ENCODE measurements at places on chromosomes 7 and 10.

- no peak for DNase-seq
Observed at GRCh38 chr7:29956487-29956836, 33.1 kb downstream of the SCRN1 start.

- no peak for DNase-seq
Observed at GRCh38 chr10:44792119-44792775, 118.9 kb upstream of the TMEM72 start.

DNA sequence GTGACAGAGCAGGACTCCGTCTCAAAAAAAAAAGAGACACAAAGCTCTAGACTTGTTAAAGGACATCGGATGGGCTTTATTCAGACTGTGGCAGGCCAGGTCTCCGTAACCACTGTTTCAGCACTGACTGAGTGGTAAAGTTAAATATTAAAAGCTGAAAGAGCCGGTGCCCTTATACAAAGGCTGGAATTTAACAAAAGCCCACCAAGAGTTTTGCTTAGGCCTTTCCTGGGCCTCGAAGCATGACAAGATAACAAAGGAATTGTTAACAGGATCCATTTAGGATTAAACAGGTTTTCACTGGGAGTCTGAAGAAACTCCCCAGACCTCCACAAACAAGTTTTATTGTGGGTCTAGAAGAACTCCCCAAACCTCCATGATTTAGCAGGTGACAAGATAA, 727.8 kb downstream of the TYW1 start:
- no peak for DNase-seq

DNA sequence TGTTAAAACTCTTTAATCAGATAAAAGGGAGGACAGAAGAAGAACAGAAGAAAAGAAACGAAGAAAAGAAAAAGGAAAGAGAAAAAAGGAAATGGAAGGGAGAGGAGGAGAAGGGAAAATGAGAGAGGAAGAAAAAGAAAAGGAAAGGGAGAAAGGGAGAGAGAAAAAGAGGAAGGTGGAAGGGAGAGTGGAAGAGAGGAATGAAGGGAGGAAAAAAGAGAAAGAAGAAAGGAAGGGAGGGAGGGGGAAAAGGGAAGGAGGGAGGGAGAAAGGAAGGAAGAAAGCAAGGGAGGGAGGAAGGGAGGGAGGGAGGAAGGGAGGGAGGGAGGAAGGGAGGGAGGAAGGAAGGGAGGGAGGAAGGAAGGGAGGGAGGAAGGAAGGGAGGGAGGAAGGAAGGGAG, 305.7 kb downstream of the CALN1 start:
- DNase-seq: no peak

DNA sequence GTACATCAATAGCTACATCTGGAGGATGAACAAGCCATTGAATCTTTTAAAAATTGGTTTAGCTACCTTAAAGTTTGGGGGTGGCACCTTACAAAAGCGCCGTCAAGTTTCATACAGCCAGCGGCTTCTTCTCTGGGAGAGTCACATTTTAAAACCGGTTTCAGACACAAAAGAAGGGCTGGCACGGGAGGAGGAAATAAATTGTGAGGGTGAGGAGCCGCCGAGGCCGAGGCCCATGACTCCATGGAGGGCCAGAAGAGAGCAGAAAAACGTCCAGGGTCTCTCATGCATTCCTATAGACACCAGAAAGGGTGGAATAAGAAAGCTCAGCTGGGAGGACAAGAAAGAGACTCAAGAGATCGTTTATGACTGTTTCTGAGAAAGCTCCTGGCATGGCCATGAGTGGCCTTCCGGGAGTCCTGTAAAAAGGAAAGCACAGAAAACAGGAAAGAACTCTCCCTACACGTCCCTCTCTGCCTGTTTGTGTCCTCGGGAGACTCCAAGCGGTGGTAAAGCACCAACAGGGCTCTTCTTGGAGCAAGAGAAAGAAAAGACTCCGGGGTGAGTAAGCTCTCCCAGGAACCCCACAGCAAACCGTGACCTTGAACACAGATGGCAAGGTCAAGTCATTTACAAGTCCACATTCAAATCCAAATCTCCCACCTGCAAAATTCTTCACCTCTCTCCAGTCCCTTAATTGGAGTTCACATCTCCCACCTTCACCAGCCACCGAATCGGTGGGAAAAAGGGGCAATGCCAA, 1.8 kb downstream of the FRAT2 start:
- no peak for DNase-seq

GRCh38 chr10:60649485-60650377, 128.5 kb upstream of the CDK1 start:
- no peak for DNase-seq

- no peak for DNase-seq
Observed at GRCh38 chr10:48366261-48366660, 59.8 kb downstream of the MAPK8 start.

GRCh38 chr10:120493411-120494312, 36.6 kb downstream of the PLPP4 start:
- no peak for DNase-seq

GRCh38 chr7:26293569-26294308, 2.1 kb downstream of the SNX10 start:
- DNase-seq: peak; percentile 45

- DNase-seq: no peak
Observed at GRCh38 chr10:94116848-94117247, 123.1 kb downstream of the PLCE1 start.

DNA sequence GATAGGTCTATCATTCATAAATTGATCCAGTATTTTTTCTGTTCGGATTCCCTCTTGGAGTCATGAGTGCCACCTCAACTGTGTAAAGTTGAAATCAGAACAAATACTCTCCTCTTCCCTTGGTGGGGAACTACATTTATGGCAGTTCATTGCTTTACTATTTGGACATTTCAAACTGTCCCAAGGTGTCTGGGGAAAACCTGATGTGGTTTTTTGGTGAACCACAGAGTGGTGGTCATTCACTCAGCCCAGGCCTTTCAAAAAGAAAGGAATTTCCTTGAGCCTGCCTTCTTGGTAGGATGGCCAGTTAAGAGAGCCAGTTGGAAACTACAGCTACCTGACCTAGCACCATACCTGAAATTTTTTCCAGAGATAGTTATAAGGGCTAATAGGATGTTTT, 59.0 kb downstream of the ABCB1 start:
- DNase-seq: no peak

DNA sequence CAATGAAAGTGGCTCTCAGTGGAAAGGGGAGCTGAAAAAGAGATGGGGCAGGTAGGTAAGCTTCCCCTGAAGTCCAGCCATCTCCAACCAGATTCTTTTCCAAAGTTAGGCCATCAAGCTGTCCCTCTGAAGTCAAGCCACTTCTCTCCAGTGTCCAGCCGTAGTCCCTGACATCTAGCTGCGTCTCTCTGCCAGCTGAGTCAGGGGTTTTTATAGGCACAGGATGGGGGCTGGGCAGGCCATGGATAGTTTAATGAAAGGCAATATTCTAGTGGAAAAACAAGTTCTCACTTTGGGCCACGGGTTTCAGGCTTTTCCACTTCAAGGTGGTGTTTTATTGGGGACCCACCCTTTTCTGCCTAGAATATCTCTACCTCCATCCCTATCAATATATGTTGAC, 36.8 kb downstream of the AVL9 start:
- DNase-seq: no peak

GRCh38 chr10:6721480-6721879, 141.4 kb upstream of the PRKCQ start:
- no peak for DNase-seq

GRCh38 chr7:150463461-150463860, 13.0 kb downstream of the GIMAP8 start:
- no peak for DNase-seq

GRCh38 chr10:97726636-97727178, 10.2 kb upstream of the ZFYVE27 start:
- DNase-seq: no peak

DNA sequence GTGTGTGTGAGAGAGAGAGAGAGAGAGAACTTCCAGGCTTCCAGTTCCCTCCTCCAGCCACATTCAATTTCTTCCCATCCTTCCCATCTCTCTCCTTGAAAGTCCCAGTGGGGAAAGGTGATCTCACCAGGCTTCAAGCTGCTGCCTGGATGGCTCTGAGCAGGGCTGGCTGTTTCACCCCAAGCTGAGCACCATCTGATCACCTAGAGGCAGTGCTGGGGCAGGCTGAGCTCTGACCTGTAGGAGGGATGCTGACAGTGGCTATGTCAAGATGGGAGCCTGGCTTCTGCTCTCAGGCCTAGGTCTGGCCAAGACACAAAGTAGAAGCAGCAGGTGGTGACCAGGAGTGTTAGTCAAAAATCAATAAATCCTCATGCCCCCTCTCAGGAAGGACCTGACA, 370.8 kb downstream of the PLXNA4 start:
- DNase-seq: no peak

DNA sequence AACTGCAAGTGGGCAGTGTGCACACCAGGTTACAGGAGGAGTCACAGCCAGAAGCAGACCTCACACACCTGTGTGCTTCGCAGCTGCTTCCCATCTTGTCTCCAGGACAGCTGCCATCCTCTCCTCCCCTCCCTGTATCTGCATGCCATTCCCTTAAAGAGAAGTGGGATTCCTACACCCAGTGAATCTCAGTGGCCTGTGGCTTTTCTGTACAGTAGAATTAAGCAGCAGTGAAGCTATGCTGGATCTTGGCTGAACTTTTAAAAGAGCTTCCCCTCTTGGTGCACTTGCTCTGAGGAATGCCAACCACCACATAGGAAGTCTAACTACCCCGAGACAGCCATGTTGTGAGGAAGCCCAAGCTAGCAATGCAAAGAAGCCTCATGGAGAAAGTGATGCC, 236.5 kb upstream of the ZMIZ1 start:
- no peak for DNase-seq

GRCh38 chr10:77479586-77479985, 158.0 kb downstream of the KCNMA1 start:
- no peak for DNase-seq

DNA sequence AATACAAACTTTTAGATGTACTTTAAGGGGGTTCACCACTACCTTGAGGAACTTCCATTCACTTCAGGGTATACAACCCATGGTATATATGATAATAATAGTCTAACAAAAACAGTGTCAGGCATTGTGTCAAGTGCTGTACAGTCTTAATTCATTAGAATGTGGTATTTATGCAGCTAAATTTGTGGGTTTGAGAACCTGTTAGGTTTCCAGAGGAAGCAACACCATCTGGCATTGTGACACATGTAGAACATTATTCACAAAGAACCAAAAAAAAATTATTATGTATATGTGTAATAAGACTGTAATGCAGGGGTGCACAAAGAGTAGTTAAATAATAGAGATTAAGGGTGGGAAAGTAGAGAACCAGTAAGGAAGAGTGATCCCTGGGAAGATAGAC, 26.3 kb downstream of the TMEM60 start:
- no peak for DNase-seq

GRCh38 chr7:5564894-5565293, 141.3 kb upstream of the TNRC18 start:
- DNase-seq: no peak

GRCh38 chr10:6894405-6894804, 314.3 kb upstream of the PRKCQ start:
- DNase-seq: no peak

DNA sequence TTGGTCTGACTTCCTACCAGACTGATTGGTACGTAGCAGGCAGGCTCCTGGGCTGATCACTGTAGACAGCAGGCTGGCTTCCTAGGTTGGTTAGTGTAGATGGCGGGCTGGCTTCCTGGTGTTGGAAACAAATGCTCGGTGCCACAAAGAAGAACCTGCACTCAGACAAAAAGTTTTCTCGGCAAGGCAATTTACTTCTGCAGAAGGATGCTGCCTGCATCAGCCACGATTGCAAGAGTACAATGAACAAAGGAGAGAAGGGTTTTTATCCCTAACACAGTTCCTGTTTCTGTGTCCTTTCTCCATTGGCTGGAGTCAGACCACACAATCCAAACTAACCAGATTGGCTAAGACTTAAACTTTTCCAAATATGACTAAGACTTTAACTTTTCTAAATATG, 123.6 kb upstream of the PPP2R2D start:
- DNase-seq: no peak

DNA sequence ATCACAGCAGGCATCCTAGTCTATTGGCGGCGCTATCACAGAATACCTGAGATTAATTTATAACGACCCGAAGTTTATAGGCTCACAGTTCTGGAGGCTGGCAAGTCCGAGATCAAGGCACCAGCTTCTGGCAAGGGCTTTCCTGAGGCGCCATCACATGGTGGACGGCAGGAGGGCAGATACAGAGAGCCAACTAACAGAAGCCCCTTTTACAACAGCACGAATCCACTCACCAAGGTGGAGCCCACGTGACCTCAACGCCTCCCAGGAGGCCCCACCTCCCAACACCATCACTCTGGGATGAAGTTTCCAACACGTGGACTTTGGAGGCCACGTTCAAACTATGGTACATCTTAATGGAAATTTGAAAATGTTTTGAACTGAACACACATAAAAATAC, 255.3 kb downstream of the ELFN1 start:
- no peak for DNase-seq

GRCh38 chr7:23685731-23686130, 5.7 kb downstream of the FAM221A start:
- DNase-seq: no peak

DNA sequence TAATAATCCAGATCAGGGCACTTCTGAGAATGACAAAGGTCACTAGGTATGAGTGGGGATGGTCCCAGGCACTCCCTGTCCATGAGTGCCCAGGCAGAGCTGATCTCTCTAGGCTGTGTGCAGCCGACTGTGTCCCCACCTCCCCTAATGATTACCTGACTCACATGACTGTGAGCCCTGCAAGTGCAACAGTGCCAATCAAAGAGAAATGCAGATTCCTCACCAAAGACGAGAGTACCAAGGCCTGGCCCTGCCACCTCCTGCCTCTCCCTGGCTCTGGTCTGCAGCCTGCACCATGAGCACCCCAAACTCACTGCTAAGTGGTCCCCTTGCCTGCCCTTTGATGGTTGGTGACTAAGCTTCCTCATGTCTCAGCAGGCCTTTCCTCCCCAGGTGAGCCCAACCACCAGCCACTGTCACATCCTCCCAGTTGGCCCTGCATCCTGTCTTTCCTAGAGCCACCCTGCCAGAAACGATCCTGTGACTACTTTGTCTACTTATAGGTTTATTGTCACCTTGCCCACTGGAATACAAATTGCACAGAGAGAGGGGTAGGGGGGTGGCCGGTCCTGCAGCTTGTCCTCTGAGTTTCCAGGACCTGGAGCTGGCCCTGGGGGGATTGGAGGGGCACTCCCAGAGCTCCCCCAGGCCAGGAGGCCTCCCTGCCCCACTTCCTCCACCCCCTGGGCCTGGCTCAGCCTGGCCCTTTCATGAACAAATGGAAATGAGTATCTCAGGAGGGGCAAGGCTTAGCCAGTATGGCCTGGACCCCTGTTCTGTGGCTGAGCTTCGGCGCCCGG, 22.4 kb upstream of the GDF10 start:
- DNase-seq: peak; percentile 36

- no peak for DNase-seq
Observed at GRCh38 chr7:132804849-132805485, 228.7 kb upstream of the PLXNA4 start.

DNA sequence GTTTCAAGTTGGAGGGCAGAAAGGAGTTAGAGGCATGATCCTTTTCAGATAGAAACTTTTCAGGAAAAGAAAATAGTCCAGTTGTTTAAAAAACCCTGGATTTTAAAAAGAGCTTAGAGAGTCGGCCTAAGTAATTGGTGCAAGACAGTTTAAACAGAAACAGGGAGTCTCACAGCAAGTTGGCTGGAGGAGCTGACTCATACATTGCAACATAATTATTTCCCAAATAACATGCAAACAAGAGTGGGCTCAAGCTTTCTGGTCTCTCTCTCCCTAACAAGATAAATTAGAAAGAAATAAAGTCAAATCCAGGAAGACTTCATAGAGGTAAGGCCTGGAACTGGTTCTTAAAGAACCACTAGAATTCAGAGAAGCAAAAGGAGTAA, 100.3 kb upstream of the AGBL3 start:
- DNase-seq: no peak

- DNase-seq: no peak
Observed at GRCh38 chr7:22238354-22239311, 118.3 kb downstream of the RAPGEF5 start.

GRCh38 chr7:122884186-122884585, 2.1 kb downstream of the CADPS2 start:
- no peak for DNase-seq

Data from activated naive CD4-positive, alpha-beta T cell treated with anti-CD3 and anti-CD28 coated beads, Interleukin-2, amount 50 U/mL, for 16 hours (primary cell).